ENCODE measurements at places on chromosomes 3 and 15. TPM values are rescaled to one million over a fixed set of nuclear protein-coding genes. Genes with fewer than 3 reads are reported as not detected.

The ARRDC4 gene
- polyA plus RNA-seq, result 2.1 TPM

The CD200 gene
- 56.5 TPM for polyA plus RNA-seq

The CPEB1 gene
- polyA plus RNA-seq, result 5.2 TPM

The GOLGA8T gene
- polyA plus RNA-seq, result not detected

The MESP1 gene
- not detected for polyA plus RNA-seq

The TM4SF18 gene
- polyA plus RNA-seq, result 1.4 TPM

Measured in GM23338 (cell line).